ENCODE measurements at places on chromosomes 13 and 19. TPM values are rescaled to one million over a fixed set of nuclear protein-coding genes. Genes with fewer than 3 reads are reported as not detected.
A peak's percentile ranks its signal among the peaks of the same experiment; 100 is the strongest.

GRCh38 chr13:94254737-94255136 is 224.7 kb downstream of the DCT start:
- no peak for DNase-seq

- no peak for DNase-seq
These were observed 32.7 kb downstream of the STK24 start for GRCh38 chr13:98544104-98544710.

Gene DIAPH3
- total RNA-seq: 17.2 TPM

DNA sequence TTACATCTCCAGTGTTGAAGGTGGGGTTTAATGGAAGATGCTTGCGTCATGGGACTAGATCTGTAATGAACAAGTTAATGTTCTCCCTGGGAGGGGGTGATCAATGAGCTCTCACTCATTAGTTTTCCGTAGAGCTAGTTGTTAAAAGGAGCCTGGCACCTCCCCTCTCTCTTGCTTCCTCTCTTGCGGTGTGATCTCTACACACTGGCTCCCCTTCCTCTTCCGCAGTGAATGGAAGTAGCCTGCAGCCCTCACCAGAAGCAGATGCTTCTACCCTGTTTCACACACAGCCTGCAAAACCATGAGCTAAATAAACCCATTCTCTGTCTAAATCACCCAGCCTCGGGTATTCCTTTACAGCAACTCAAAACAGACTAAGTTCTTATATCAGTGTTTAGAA is 318.8 kb downstream of the SLITRK1 start:
- no peak for DNase-seq

Gene ZNF600
- 7.4 TPM for total RNA-seq

- peak; percentile 48 for DNase-seq
These were observed 7.2 kb upstream of the CEACAM8 start for GRCh38 chr19:42601811-42602443.

Gene C1QTNF9B
- not detected for total RNA-seq

- DNase-seq: no peak
These were observed 230.1 kb downstream of the KCTD12 start for GRCh38 chr13:76656056-76656455.

DNA sequence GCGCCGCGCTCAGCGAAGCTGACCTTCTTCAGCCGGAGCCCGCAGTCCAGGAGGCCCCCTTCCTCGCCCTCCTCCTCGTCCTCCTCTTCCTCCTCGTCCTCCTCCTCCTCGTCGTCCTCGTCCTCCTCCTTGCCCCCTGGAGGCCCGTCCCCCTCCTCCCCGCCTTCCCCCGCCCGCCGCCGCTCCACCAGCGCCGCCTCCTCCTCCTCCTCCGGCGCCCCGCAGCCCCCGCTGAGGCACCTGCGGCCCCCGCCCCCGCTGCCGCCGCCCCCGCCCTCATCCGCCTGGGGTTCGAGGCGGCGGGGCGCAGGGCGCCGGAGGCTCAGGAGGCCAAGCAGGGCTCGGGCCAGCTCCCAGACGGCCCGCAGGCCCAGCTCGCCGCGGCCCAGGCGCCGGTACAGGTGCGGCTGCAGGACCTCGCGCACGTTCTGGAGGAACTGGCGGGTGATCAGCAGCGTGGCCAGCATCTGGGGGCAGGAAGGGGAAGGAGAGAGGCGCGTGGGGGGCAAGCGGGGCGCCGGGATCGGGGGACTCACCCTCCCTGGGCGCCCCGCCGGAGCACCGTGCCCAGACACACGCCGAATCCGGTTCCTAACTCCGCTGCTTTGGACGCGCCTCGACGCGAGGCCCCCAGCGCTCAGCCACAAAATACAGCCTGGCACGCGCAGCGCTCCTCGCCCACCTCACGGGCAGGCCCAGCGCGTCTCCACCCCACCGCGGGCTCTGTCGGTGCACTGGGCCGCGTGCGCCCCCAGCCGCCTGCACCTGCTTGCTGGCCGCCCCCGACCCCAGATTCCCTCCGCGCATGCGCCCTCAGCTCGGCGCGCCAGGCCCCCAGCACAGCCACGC is 5.9 kb downstream of the ANO8 start:
- DNase-seq: no peak

DNA sequence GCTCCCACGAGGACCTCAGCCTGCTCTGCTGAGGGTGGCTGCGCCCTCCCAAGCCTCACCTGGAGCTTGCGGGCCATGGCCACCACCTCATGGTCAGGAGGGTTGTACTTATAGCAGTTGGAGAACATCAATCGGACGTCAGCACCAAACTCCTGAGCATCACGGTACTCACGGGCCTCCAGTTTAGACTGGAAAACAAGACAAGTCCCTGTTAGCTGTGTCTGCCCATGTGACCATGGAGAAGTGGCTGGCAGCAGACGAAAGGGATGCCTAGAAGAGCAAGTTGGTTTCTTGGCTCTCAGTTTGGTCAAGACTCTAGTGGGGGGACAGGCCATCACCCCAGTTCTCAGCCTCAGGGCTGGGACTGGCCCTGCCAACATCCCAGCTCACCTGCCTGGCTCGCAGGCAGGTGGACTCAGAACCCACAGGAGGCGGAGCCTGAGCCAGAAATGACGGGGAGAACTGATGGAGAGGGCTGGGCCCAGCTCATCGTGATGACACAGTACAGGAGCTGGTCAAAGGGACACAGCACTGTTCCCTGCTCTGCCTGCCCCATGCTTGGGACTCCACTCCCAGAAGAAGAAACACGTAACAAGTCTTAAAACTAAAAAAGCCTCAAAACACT is 31.2 kb upstream of the EPHX3 start:
- DNase-seq: no peak

DNA sequence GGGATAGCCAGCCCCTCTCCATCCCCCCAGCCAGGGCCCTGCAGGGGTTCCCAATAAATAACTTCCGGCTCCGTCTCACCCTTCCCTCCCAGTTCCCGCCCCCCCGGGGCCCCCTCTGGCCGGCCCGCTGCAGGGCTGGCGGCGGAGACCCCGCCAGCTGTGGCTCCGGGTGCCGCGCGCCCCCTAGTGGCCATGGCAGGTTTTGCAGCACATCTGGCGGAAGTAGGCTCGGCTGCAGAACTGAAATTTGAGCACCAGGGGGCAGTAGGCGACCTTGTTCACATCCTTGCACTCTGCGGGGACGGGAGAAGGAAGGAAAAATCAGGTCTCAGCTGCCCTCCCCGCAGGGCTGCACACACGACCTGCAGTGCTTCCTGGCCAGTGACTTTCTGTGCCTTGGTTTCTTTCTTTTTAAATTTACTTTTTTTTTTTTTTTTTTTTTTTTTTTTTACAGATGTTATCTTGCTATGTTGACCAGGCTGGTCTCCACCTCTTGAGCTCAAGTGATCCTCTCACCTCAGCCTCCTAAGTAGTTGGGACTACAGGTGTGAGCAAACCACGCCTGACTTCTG is 3.6 kb upstream of the MYO1F start:
- peak; percentile 70 for DNase-seq

- DNase-seq: no peak
These were observed 21.6 kb downstream of the ATP4B start for GRCh38 chr13:113636266-113636963.

DNA sequence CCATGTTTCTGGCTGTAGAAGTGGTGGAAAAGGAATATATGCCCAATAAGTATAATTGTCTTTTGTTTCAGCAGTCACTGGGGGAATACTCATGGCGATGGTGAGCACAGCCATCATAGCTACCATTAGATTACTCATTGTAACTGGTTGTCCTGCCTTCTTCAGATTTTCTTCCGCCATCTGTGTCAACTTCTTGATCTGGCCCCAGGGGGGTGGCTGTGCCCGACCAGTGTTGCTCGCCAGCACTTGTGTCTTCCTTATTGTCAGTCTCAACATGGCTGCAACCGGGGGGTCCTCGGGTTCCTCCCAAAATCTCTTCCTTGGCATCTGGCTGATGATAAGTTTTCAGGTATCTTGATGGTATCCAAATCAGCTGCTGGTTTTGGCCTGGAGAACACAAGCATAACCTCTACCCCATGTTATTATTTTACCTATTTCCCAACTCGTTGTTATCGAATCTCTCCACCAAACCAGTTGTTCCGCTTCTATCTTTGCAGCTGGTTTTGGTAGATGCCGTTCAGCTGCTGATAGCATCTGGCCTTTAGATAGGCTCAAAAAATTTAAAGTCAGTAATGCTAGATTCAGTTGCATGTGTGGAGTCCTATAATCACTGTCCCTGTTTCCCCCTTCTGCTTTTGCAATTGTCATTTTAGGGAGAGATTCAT is 23.0 kb upstream of the IL17D start:
- no peak for DNase-seq

- no peak for DNase-seq
These were observed 92.0 kb downstream of the DGKH start for GRCh38 chr13:42140494-42140893.

Gene IL11
- 23.0 TPM for total RNA-seq

DNA sequence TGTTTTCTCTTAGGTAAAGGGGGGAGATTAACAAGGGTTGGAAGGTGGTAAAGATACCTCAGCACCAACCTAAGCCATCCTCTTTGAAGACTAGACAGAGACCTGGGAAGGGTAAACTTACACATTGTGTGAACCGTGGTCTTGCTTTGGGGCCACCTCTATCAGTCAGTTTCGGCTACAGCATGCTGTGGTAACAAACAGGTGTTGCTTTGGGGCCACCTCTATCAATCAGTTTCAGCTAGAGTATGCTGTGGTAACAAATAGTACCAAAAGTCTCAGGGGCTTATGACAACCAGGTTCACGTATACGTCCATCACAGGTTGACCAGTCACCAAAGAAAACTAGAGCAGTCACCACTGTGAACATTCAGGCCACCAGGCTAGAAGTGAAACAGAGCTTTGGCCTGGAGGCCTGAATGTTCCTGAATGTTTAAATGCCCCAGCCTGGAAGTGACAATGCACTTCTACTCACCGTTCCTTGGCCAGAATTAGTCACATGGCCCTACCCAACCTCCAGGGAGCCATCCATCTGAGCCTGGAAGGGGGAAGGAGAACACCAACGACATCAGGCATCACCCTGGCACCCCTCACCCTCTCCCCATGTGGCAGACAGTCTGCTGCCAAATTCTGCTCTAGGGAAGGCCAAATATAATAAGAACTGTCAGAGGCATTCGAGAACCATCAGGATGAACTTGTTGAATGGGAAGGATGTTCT is 3.8 kb downstream of the FXYD7 start:
- no peak for DNase-seq

DNA sequence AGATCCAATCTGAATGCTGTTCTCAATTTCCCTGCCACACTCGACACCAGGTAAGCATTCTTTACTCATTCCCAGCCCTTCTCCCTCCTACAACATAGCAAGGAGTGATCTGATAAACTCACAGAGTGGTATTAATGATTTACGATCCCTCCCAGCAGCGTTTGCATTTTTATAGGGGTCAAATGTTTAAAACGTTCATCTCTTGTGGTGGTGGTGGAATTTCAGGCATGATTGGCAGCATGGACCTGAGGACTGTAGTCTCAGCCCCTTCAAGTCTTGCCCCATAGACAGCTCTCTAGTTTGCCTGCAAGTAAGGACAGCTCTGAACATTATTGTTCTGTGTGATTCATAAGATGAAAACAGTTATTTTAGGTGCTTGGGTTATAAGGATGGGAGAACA is 565.7 kb downstream of the EFNB2 start:
- DNase-seq: peak; percentile 95

DNA sequence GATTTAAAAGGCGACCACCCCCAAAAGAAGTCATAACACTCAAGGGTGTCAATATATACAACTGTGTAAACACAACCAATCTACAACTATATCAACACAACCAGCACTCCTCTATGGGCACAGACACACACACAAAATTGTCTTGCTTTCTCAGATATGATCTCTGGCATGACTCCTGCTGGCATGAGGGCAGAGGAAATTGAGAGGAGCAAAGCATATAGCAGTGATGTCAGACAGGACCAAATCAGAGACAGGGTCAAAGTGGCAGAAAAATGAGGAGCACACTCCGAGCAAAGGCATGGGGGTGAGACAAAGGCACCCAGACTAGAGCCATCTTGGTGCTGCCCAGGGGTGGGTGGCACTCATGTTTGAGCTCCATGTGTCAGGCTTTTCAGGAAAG is 9.6 kb downstream of the IRGQ start:
- no peak for DNase-seq

DNA sequence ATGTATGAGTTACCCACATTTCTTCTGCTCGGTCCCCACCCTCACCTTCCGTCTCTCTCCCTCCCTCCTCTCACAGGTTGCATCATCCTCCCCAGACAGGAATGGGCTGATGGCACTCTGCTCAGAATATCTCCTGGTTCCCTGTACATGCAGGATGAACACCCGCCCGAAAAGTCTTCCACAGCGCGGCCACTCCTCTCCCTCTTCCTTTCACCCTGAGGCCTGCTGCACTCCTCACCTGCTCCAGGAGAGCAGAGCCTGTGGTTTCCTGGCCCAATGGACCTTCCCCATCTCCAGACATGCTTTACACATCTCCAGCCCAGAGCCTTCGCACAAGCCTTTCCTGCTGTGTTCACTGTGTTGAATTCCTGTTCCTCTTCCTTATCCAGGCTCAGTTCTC is 40.9 kb downstream of the GSX1 start:
- DNase-seq: no peak

- no peak for DNase-seq
These were observed at the start of gene KISS1R for GRCh38 chr19:917323-918151. Gene KISS1R (plus strand): TSS chr19:917333. CDS start chr19:917503, 170 bp downstream.

DNA sequence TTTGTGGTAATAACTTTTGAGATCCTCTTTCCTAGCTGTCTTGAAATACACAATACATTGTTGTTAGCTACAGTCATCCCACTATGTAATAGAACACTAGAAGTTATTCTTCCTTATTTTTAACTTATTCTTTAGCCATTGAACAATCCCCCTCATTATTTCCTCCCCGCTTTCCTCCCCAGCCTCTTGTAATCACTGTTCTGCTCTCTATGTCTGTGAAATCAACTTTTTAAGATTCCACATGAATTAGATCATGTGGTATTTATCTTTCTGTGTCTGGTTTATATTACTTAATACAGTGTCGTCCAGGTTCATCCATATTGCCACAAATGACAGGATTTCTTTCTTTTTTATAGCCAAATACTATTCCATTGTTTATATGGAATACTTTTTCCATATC is 72.9 kb downstream of the SLC10A2 start:
- no peak for DNase-seq

GRCh38 chr19:48271531-48272151 is 1.8 kb downstream of the ZNF114 start:
- DNase-seq: peak; percentile 54

- DNase-seq: peak; percentile 24
These were observed 98.8 kb upstream of the SERP2 start for GRCh38 chr13:44274771-44275205.

DNA sequence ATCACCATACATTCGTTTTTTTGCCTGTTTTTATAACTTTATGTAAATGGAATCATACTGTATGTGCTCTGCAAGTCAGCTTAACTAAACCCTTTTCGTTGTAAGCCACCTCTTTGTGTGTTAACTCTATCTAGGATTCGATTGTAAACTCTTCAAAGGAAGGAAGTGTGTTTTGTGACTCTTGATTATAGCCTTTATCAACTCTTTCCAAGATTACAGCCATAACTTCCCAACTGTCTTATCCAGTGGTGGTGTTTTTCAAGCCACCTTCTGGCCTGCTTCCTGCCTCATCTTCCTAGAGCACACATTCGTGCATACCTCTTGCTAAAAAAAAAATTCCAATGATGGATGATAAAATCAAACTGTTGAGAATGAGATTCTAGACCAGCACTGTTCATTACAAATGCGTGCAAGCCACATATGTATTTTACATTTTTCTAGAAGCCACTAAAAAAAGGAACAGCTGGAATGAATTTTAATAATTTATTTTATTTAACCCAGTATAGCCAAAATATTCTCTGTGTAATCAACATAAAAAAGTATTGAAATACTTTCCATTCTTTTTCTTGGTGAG is 12.0 kb upstream of the FBXL3 start:
- no peak for DNase-seq

- peak; percentile 68 for DNase-seq
These were observed 8.1 kb downstream of the RINL start for GRCh38 chr19:38869836-38870607.
